ENCODE measurements at places on chromosomes 2 and 18.

DNA sequence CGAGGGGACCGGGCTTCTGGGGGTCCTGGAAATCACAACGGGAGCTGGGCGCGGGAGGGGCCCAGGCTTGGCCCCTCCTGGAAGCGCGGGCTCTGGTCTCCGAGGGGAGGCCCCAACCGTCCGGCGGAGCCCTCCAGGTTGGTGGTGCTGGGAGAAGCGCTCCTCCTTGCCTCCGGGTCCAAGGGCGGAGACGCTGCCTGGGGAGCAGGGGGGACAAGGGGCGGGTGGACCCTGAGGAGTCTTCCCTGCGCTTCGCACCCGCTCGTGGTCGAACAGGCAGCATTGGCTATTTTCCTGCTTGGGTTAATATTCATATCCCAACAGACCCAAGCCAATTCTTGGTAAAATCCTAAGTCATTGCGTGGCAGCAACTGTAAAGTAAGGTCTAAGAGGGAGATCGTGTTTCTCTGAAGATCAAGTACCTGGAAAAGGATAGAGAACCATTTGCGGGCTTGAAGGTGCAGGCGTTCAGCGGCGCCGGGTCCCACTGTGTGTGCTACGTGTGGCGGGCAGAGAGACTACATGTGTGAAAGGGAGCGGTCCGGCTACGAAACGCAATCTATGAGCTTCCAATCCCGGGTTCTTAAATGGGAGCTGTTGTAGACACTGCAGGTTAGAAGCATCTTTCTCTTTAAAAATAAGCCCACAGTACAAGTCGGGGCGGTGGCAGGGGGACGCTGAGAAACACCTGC, 805 bp downstream of the CIDEA start:
- DNase-seq, result no peak

DNA sequence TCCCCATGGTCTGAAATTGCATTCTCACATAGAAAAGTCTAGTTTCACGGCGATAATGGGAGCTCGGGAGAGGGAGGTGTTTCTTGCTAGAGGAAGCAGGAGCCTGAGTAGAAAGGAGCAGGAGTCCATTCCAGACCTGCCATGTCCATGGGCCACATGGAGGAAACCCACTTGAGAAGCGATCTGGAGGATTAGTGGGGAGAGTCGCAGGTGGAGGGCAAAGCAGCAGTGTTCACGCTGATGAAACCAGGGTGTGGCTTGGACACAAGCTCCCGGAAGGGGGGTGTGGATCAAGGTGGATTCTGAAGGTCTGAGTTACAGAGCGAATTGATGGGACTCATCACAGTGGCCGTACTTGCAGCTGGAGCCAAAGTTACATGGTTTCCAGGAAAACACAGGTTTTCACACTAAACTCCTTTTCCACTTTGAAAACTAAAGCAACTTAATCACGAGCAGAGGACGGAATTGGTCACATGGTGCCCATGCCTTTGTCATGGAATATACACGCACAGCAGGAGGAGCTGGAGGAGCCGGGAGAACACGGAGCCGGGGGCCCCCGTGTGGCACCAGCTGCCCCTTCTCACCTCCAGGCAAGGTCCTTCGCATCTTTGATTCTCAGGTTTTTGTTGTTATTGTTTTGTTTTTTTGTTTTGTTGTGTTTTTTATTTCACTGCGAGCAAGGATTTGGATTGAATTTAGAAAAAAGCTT, 255.1 kb upstream of the MYT1L start:
- DNase-seq, result no peak

DNA sequence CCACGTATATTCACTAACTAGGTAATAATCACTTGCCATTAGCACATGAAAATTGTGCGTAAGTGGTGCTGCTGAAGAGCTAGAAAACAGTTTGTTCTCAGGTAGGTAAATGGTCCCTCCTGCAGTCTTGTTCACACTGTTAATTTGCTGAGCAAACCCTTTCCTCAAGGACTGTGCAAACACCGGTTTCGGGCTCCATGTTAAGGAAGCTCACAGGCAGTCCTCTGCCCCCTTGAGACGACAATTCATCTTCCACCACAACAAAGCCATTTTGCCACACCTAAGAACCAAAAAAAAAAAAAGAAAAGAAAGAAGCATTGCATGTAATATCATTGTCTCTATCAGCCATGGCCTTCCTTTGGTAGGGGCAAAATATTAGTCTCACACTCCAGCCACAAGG, 193.9 kb downstream of the BCL11A start:
- no peak for DNase-seq

- DNase-seq, result no peak
Measured at GRCh38 chr2:41668529-41668928, 379.3 kb upstream of the PKDCC start.

DNA sequence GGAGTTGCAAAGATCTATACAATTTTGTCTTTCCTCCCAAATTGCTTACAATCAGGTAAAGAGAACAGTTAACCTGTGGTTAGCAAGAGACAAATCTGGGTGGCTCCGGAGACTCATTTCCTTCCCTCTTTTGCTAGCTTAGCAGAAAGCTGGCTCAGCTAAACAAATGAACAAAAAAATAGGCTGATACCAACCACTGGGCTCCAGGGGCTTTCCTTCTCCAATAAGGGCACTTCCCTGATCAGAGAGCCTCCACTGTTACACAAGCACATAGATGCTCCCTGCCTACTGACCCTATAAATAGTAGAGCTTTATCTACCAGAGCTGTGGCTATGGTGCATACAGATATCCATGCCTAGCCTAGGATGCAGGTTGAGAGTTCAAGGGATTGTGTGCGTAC, 90.1 kb upstream of the ARL5A start:
- DNase-seq, result no peak

GRCh38 chr18:58793361-58793760, 71.3 kb upstream of the ZNF532 start:
- no peak for DNase-seq

DNA sequence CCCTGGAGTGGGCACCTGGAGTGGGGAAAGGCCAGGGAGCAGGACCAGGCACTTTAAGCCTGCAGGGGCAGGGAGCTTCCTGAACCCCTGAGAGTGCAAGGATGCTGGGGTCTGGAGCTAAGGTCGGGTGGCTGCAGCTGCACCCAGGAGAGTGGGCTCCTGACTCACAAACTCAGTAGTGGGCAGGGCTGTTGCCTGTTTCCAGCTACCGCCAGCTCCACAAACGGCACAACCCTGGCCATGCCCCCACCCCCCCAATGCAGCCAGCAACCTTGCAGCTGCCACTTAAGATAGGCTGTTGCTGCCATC, 688.8 kb downstream of the NYAP2 start:
- DNase-seq, result no peak

DNA sequence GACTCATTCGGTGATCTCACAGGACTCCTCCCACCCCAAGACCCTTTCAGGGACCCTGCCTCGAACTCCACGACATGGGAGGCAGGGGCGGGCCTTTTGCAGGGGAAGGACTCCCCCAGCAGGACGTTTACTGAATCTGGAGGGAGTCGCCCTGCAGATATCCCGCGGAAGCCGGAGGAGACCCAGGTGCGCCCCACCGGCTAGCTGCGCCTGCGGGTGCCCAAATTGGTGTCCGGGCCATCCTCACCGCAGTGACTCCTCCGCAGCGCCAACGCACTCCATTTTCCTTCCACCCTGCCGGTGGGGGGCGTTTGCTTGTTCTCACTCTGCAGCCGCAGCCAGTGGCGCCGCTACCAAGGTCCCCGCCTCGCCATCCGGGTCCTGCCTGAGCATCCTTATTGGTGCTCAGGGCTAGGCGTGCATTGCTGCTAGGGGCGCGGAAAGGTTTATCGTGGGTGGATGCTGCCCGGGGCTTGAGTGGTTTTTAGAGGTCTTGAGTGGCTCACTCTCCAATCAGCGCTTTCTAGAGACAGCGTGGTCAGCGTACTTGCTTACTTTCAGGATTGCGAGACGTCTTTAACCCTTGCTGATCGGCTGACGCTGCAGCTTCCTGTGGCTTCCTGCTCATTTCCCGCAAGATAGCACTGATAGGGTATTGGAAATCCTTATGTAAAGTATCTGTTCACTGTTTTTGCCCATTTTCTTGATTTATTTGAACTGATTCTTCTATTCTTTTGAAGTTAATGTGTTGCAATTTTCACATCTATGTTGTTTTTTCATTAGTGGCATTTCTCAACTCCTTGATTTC, 81.4 kb downstream of the BIN1 start:
- DNase-seq, result peak; percentile 37

DNA sequence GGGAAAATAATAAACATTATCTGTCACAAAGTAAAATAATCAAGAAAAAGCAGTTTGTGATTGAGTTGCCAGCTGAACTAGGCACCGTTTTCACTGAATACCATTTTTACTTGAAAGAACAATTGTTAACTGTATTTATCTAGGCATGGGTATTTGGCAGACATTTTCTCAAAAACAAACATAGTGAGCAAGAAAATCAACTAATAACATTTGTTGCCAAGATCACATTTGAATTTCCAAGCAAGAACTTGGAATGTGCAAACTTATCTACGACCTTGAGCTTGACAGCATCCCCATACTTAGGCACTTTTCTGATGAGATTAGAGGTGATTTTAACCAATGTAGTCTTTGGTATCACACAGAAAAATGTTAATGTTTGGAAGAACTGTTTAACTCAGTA, 16.7 kb downstream of the SS18 start:
- no peak for DNase-seq

GRCh38 chr2:219422952-219423534, 4.9 kb downstream of the DES start:
- DNase-seq, result no peak

GRCh38 chr2:159411460-159411859, 125.0 kb upstream of the WDSUB1 start:
- no peak for DNase-seq

DNA sequence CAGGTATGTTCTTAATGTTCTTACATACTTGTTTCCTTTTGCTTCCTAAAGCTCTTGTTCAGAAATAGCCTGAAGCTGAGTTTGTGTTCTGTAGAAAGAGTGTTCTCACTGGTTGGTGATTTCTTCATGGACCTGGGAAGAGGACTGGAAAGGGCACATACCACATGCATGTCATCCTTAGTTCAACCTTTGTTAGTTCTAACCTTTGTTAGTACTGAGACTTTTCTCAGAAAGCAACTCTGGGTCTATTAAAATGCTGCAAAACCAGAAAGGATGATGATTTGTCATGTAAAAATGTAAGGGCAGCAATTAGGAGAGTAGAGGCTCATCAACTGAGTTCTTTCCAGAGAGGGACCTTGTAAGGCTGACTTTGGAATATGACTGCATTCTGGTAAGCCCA, 2.5 kb upstream of the FAP start:
- no peak for DNase-seq

GRCh38 chr2:179454443-179455171, 190.0 kb upstream of the SESTD1 start:
- no peak for DNase-seq

DNA sequence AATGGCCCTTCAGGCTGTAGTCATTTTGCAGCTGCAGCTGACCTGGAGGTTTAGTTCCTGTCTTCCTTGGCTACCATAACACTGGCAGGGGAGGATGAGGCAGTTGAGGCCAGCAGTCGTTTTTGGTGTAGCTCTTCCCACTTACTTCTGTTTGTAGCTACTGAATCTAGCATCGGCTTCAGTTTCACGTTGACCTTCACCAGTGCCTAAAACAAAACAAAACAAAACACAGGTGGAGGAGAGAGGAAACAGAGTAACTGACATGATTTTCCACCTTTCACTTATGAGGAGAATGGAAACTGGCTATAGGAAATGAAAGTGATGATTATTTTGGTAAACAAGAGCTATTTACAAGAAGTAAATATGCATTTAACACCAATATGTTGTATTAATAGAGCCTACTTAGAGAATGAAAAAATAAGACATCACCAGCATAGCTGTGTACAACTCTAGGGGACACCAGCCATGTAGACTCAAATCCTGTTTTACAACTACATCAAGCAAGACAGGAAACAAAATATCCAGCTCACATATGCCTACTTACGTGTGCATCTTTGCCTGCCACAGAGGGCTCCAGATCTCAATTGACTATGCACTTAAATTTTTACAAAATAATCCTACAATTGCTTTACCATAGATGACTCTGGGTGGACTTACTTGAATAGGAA, 236.9 kb downstream of the AGPS start:
- DNase-seq, result no peak

DNA sequence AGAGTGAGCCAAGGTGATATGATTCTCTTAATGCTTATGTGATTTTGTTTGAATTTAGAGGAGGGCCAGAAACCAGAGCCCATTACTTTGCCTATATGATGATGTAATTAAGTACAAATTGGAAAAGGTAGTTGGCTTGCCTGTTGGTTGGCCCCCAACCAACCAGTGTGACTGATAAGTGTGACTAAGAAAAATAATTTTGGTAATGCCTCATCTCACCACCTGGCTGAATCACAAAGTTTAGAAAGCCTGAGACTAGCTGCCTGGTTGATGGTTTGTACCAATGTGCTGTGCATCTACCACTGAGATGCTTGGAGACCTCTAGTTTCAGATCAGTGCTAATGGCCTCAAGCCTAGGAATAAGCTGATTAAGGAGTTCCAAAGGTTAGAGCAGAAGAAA, 338.7 kb downstream of the CDH2 start:
- no peak for DNase-seq

DNA sequence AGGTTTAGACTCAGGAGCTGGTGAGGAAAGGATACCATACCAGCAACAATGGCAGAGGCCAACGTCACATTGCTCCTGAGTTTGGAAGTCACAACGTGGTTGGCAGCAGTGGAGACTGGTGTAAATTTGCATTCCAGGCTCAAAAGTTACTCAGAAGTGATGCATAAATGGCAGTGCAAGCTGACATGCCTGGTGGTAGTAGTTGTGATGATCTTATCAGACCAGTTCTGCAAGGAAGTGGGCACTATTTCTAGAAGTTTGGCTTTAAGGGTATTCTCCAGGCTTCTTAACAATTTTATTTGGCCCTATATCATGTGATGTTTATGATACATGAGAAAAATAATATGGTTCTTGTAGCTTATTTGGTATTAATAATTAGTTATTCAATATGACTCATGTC, 37.8 kb downstream of the CXCR4 start:
- no peak for DNase-seq

GRCh38 chr18:37484983-37485834, 80.4 kb downstream of the CELF4 start:
- DNase-seq, result no peak

DNA sequence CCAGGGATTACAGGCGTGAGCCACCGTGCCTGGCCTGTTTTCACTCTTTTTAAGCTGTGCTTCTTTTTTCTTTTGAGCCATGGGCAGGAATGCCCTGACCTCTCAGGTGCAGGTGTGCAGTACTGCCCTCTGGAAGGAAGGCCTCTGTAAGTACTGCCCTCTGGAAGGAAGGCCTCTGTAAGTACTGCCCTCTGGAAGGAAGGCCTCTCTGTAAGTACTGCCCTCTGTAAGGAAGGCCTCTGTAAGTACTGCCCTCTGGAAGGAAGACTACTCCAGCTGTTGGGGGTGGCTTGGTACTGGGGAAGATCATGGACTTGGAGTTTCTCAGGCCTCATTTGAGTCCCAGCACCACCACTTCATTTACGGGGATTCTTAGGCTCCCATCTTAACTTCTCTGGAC, 248.5 kb upstream of the ID2 start:
- DNase-seq, result no peak

- DNase-seq, result no peak
Measured at GRCh38 chr2:182584462-182584861, 131.6 kb upstream of the DNAJC10 start.

- no peak for DNase-seq
Measured at GRCh38 chr18:33711514-33711913, 133.5 kb downstream of the ASXL3 start.

- no peak for DNase-seq
Measured at GRCh38 chr2:176164611-176165369, 7.7 kb downstream of the HOXD3 start.
